Inflammatory macrophage (primary cell): ENCODE measurements at places on chromosomes 6 and 20.

- DNase-seq = no peak
Observed at GRCh38 chr20:41360831-41361756, 5.5 kb downstream of the EMILIN3 start.

DNA sequence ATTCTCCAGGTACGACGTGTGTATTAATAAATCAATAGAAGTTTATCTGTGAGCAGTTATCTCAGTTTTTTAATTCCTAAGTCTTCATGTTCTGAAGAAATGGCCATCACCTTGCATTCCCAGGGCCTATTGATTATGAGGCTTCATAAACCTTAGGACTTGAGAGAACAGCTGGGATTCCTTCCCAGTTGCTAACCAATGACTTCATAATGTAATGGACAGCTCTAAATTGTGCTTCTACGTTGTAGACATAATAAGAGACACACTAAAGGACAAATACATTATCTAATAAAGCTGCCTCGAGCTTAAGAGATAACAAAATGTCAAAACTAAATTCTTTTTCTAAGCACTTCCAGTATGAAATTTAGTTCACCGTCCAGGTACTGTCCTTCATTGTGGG lies 30.6 kb downstream of the TSHZ2 start:
- DNase-seq = no peak

DNA sequence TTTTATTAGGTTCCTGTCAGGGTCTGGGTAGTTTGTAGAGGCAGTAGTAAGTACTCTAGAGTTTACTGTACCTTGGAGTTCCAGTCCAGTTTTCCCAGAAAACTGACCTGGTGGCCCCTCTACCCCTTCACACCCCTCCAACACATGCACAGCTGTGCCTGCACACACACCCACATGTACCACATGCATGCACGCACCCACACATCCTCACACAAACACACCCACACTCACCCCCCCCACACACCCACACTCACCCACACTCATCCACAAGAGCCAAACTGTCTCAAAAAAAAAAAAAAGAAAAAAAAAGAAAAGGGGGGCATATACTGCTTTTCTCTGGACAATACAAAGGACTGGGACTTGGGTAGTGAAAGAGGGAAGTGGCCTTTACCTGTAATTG lies 570.5 kb downstream of the QKI start:
- DNase-seq = no peak

- no peak for DNase-seq
Observed at GRCh38 chr6:106830930-106831329, 143.6 kb downstream of the CD24 start.

DNA sequence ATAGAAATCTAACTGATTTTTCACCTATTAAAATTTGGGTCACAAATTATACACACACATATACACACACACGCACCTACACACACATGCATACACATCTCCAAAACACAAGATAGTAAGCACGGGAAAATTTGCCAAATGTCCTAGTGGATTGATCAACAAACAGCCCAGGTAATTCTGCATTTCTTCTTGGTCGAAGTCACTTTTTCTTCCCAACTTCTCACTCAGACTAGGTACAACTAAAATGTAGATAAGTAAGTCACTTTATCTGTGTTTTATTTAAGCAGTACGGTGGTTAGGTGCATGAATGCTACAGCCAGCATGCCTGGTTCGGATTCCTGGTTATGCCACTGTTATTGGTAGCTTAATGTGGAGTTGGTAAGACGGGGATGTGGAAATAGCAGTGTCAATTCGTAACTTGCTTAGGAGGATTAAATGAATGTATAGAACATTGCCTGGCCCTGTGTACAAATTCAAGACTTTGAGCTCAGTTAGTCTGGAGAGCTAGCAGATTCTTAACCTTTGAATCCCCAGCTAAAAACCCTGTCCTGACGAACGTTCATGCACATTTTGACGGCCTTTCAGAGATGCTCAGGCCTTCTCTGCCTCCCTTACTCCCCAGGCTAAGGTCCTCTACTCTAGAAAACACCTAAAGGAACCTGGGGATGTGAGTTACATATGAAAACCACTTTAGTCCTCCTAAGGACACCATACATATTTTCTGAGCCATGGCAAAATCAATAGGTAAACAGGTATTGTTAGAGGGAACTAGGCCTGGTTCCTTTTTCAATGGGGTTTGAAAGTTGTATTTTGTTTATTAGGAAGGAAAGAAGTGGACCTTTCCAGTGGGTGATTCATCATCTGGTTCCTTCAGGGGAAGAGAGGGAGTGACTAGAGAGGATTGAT lies 50.9 kb downstream of the CYP24A1 start:
- no peak for DNase-seq

GRCh38 chr20:44924541-44924940 lies 14.7 kb downstream of the PABPC1L start:
- DNase-seq = no peak

- DNase-seq = no peak
Observed at GRCh38 chr6:67736161-67736560, 898.9 kb upstream of the ADGRB3 start.

DNA sequence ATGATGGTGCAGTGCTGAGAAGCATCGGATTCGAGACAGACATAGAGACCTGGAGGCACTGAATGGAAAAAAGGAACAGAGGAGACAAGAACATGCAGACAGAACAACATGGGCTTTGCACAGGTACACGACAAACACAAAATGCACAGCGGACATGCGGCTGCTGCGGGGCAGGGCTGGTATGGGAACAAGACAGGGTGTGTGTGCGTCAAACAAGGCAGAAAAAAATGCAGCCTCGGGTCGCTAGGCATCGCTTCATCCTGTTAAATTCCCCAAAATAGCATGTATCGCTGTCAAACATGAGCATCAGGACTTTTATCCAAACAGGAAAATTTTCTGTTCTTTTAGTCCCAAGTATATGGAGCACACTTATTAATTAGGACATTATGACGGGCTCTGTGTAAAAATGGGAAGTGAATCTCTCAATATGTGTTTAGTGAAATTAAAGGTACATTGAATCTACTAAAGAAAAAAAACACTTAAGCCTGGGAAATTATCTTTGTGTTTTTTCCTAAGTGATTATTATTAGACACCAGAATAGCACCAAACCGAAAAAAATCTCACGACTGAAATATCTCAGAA lies 36.1 kb upstream of the TBXT start:
- DNase-seq = no peak

- no peak for DNase-seq
Observed at GRCh38 chr6:93165850-93166430, 253.4 kb downstream of the EPHA7 start.

GRCh38 chr20:58160451-58161061 lies 67.9 kb downstream of the ANKRD60 start:
- DNase-seq = no peak

- peak; percentile 23 for DNase-seq
Observed at GRCh38 chr6:130947464-130947863, 115.6 kb downstream of the EPB41L2 start.

DNA sequence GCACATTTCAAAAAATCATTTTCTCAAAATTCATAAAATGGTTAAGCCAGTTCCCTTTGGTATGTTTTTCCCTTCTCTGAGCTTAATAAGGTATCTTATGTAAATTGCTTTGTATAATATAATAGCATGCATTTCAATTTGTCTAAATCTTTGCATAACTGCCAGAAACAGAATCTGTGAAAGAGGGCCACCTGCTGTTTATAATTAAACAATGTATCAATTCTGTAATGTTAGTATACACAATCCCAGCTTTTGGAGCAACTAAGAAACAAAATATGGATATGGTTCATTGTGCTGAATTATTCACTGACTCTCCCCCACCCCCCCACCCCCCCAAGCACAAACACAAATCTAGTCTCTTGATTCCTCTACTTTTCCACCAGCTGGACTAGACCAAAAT lies 54.8 kb downstream of the GPX5 start:
- no peak for DNase-seq

DNA sequence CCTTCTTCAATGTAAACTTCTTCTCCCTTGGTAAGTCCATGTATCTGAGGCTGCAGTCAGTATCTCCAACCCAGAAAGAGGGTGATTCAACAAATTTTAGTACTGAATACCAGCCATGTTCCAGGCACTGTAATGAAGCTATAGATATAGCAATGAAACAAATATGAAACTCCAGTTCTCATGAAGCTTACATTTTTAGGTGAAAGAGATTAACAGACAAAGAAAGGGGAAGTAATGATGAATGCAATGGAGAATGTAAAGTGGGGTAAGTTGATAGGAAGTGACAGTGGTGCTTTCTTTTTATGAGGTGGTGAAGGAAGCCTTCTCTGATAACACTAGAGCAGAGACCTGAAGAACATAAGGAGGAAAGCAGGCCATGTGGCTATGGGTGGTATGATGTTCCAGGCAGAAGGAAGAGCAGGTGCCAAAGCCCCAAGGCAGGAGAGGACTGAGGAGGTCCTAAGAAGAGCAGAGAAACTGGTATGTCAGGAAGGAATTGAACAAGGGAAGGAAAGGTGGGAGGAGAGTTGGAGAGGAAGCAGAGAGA lies 143.6 kb downstream of the TFAP2B start:
- DNase-seq = no peak

- DNase-seq = no peak
Observed at GRCh38 chr6:41561931-41562911, 16.0 kb downstream of the FOXP4 start.

DNA sequence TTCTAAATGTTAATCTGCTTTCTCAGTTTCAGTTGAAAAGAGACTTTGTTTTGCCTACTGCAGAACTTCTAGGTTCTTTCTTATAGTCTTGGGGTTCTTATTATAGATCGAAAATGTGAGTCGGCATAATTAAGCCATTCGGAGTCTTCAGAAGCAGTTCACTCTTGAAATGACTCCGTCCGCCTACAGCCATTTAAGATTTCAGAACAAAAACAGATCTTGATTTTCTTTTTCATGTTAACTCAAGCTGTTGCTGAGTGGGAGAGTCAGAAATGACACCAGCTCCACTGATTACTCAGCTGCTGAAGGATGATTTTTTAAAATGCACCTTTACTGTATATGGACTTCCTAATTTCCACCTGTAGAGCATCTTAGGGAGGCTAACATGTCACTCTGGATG lies 15.9 kb downstream of the PRDM1 start:
- DNase-seq = no peak

- DNase-seq = no peak
Observed at GRCh38 chr20:48704761-48705160, 123.0 kb downstream of the PREX1 start.

DNA sequence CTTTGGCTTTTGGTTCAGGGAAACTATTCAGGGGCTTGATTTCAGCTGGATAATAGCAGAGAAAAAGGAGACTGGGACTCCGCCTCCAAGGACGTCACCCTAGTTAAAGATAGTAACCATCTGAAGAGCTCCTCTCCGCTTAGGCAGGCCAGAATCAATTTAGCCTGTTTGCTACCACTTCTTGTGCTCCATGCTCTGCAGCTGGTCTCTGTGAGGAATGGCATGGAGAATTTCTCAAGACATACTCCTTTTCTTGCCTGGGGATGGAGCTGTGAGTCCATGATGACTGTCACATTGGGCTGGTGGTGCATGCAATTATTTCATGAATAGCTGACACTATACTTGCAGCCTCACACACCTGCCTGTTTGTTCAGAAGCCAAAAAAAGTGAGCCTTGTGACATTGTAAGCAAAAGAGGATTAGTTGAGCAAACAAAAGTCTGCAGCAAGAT lies 61.4 kb downstream of the TXLNB start:
- DNase-seq = peak; percentile 15

GRCh38 chr6:28589234-28589956 lies 63.7 kb downstream of the GPX5 start:
- DNase-seq = no peak

- DNase-seq = no peak
Observed at GRCh38 chr6:169310983-169311382, 57.3 kb upstream of the THBS2 start.

- no peak for DNase-seq
Observed at GRCh38 chr6:6317386-6317785, 3.1 kb downstream of the F13A1 start.

- DNase-seq = peak; percentile 77
Observed at GRCh38 chr6:87600576-87600975, 10.6 kb downstream of the ORC3 start.
